ENCODE measurements at places on chromosomes 2 and 18. TPM values are rescaled to one million over a fixed set of nuclear protein-coding genes. Genes with fewer than 3 reads are reported as not detected.

DNA sequence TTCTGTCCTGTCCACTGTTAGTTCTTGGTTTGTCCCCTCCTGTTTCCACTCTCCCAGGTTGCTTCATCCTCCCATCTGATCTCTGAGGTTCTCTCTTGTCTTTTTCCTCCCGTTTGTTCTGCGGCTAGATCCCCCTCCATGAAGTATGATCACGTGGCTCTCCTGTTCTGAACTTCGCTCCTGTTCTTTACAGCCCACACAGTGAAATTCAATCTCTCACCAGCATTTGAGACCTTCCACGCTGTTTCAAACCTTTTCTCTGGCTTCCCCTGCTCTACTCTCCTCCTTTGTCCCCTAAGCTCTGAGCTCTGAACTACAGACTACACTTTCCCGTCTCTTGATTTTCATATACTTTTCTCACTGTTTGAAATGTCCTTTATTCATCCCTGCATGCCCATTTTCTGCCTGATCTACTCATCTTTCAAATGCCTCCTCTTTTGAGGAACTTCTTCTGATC is 83.5 kb downstream of the OSBPL6 start:
- no peak for DNase-seq

GRCh38 chr2:189233527-189233926 is 54.0 kb upstream of the COL5A2 start:
- no peak for DNase-seq

- no peak for DNase-seq
Measured at GRCh38 chr2:107088156-107088555, 202.2 kb upstream of the ST6GAL2 start.

- DNase-seq: no peak
Measured at GRCh38 chr18:69717586-69717985, 230.1 kb downstream of the CD226 start.

GRCh38 chr2:72001937-72002690 is 145.5 kb downstream of the CYP26B1 start:
- DNase-seq: no peak

- DNase-seq: no peak
Measured at GRCh38 chr2:212913640-212914306, 237.6 kb downstream of the IKZF2 start.

DNA sequence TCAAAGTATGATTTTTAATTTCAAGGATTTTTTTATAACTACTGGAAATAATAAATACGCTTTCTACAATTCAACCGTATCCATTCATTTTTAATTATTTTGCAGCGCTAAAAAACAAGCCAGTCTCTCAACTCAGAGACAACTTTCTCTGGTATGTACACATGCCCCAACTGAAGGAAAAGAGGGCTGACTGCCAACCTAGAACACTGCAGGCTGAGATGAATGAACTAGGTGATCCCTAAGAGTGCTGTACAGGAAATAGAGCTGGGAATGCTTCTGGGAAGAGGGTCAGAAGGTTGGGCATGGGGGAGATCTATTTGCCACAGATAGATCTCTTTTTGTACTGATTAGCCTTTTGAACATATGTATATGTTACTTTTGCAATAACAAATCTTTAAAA is 460.1 kb downstream of the NR4A2 start:
- no peak for DNase-seq

DNA sequence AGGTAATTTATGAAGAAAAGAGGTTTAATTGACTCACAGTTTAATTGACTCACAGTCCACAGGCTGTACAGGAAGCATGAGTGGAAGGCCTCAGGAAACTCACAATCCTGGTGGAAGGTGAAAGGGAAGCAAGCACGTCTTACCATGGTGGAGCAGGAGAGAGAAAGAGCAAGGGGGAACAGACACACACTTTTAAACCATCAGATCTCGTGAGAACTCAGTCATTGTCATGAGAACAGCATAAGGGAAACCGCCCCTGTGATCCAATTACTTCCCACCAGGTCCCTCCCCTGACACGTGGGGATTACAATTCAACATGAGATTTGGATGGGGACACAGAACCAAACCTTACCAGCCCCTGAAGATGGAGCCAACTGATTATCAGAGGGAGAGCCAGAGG is 11.2 kb upstream of the PUM2 start:
- no peak for DNase-seq

- DNase-seq: no peak
Measured at GRCh38 chr2:229955663-229956062, 33.4 kb downstream of the FBXO36 start.

DNA sequence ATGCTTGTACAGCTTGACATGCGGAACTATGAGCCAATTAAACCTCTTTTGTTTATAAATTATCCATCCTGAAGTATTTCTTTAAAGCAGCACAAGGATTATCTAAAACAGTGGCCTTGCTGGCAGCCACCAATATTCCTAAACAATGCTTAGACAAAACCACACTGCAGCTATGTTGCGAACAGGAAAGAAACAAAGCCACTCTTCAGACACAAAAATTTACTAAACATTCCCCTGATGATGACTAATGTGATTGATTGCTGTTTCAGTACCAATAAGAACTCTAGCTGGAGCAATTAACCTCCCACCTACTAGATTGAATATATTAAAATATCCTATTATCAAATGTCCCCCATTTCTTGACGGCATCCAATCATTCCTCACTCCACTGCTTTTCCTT is 325.8 kb upstream of the REG3G start:
- no peak for DNase-seq

DNA sequence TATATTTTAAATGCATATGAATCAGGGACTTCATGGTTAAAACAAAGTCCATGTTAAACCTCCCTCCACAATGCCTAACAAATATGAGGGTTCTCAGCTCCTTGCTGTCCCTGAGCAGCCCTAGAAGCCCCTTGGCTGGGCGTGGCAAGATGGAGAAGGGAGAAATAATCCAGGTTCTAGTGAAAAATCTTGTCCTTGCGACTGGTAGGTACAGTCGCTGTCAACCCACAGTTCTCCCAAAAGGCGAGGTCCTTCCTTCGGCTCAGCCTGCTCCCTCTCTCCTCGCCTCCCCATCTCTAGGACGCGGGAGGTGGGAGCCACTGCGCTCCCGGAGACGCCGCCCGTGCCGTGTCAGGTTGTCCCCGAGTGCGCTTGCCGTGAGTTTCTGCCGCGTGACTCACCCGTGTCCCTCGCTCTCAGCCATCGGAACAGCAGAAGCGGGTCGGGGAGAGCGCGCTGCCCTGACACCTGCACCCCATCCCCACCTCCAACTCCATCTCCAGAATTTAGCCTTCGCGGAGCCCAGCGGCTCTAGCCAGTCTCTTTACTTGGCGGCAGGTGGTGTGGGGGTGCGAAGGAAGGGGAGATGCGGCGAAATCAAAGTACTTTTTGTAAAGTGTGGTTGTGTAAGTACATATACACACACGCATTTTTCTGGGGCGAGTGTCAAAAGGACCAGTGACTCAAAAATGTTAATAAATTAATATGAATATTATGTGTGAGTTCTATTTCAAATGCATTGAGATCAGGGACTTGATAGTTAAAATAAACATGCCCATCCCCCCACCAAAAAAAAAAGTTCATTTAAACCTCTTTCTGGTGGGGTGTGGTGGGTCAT is 65.1 kb upstream of the TMEM17 start:
- DNase-seq: peak; percentile 67

DNA sequence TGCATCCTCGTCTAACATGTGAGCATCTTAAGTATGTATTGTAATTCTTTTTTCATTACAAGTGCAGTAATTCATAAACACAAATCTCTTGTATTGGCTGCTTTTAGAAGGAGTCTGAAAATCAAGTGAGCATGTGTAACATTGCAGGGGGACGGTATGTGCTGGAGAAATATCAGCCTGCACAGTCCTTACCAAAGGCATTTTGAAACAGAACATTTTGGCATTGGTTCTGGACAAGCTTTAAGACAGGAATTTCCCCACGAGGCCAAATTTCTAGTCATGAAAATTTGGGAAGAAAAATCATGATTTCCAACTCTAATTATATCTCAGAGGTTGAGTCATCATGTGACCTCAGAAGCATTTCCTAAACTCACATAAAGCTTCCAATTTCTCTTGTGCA is 24.7 kb upstream of the NRP2 start:
- peak; percentile 81 for DNase-seq

The TWIST2 gene
- total RNA-seq: 74.9 TPM

The EPB41L3 gene
- total RNA-seq: 156 TPM

The FEZ2 gene
- 41.8 TPM for total RNA-seq

Data from sigmoid colon (tissue), 7 donors.